ENCODE measurements at places on chromosomes 12 and 14. TPM values are rescaled to one million over a fixed set of nuclear protein-coding genes. Genes with fewer than 3 reads are reported as not detected.

Gene AKAP3
- total RNA-seq = 1.0 TPM

DNA sequence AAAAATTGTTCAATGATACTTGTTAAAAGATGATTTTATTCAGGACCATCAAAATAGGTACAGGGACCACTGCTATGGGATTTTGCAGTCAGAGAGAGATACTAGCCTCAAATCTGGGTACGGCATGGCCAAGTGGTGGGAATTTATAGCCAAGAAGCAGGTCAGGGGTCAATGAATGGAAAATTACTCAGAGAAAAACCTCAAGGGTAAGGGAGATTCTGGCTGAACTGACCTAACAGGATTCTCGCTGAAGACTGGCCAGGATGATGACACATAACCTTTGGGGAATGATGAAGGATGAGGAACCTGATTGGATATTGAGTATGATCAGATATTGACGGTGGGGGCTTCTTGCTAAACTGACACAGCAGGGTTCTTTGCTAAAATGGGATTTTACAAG is 32.7 kb downstream of the DEPDC4 start:
- DNase-seq = no peak

GRCh38 chr12:67661311-67662021 is 12.9 kb downstream of the DYRK2 start:
- no peak for DNase-seq

DNA sequence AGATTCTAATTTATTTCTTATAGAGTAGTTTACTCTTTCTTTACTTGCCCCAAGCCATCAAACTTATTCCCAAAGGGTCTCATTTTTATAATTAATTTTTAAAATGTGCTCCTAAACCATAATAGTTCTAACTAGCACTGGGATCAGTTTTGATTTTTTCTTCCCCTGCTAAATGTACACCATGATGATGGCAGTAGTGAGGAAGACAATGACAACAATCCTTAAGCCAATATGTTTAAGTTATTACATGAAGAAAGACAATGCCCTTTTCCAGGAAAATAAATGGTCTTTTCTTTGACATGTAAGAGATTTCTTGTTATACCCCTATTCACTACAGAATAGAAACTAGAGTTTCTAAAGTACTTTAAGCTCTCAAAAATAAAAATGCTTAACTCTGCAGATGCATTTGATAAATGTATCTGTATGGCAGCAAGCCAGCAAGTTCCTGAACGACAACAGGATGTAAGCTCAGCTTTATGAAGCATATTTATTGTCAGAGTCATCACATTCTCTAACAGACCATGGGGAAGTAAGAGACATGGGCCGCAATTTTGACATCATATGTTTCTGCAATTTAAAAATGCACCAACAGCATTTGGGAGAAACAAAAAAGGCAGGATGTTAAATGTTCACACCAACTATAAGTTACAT is 36.0 kb upstream of the SNX6 start:
- no peak for DNase-seq

DNA sequence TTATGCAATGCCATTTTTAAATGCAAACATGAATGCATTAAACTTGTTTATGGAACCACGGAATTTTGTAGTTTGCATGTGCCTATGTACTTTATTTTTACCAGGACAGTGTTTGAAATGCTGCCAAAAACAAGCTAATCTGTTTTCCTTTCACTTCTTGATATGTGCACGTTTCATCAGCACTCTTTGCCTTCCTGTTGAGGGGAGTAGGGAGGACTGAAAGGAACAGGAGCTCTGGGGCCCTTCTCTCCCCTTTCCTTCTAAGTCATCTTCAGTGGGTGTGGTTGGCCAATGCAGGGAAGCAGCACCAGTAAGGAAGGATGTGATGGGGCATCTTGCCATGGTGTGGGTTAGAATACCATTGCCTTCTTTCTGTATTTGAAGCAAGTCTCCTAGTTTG is 12.1 kb upstream of the PPP4R4 start:
- no peak for DNase-seq

GRCh38 chr12:116188581-116188980 is 88.9 kb downstream of the MED13L start:
- no peak for DNase-seq

Gene TDP1
- 58.1 TPM for total RNA-seq

Gene IL23A
- total RNA-seq = 2.3 TPM

Gene IL22
- not detected for total RNA-seq

Gene MMP17
- 34.4 TPM for total RNA-seq

GRCh38 chr12:107760207-107760808 is 629 bp downstream of the PRDM4 start:
- DNase-seq = no peak

Data from H1 (cell line).